Cortex of kidney (tissue), 1 donor: ENCODE measurements at places on chromosomes 1 and 21.

- no peak for DNase-seq
Measured at GRCh38 chr21:16125274-16125673, 395.5 kb downstream of the USP25 start.

- DNase-seq: no peak
Measured at GRCh38 chr1:209855006-209855405, 27.2 kb downstream of the UTP25 start.

DNA sequence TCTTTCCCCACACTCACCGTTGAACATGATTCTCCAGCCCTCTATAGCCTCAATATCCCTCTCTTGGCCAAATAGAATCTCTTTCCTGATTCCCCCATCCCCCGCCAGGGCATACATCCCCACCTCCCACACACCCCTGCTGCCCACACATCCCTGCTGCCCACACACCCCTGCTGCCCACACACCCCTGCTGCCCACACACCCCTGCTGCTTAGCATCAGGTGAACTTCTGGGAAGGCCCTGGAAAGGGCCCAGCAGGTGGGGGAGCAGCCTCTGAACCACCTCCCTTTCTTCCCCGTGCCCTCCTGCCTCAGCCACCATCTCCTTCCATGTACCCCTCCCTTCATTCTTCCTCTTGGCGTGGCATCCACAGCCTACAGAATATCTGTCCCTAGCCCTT is 15.9 kb upstream of the IFNLR1 start:
- DNase-seq: no peak

DNA sequence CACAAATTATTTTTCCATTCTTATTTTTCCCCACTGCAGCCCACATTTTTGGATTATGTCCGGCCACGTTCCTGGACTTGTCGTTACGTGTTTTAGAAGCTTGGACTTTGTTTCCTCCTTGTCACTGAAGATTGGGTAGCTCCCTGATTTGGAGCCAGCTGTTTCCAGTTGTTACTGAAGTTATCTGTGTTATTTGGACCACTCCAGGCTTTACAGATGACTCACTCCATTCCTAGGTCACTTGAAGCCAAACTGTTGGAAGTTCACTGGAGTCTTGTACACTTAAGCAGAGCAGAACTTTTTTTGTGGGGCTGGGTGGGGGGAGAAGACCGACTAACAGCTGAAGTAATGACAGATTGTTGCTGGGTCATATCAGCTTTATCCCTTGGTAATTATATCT is 12.2 kb upstream of the AXDND1 start:
- no peak for DNase-seq

- DNase-seq: no peak
Measured at GRCh38 chr1:96362623-96363022, 359.0 kb upstream of the PTBP2 start.

DNA sequence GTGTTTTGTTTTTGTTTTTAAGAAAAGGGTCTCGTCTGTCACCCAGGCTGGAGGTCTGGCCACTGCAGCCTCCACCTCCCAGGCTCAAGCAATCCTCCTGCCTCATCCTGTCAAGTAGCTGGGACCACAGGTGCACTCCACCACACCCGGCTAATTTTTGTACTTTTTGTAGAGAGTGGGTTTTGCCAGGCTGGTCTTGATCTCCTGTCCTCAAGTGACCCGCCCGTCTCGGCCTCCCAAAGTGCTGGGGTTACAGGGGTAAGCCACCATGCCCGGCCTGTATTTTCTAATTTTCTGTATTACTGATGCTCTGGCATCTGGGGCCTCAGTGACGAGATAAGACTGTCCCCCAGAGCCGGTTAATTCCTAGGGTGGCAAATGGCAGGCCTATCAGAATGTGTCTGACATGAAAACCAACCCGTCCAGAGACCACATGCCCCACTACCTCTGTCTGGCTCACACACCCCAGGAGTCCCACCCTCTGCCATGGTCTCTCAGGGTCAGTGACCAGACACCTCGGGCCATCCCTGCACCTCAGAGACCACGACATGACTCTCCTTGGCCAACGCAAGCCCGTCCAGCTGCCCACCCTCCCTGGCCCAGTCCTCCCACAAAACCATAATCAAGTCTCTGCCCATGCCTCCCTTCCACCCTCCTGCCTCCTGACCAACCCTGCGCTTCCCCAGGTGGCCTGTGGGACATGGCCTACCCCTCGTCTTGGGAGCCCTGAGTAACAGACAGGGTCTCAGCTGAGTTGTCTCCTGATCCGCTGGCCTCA is 12.5 kb downstream of the NPHP4 start:
- no peak for DNase-seq

GRCh38 chr1:209589440-209589839 is 5.9 kb downstream of the CAMK1G start:
- no peak for DNase-seq

DNA sequence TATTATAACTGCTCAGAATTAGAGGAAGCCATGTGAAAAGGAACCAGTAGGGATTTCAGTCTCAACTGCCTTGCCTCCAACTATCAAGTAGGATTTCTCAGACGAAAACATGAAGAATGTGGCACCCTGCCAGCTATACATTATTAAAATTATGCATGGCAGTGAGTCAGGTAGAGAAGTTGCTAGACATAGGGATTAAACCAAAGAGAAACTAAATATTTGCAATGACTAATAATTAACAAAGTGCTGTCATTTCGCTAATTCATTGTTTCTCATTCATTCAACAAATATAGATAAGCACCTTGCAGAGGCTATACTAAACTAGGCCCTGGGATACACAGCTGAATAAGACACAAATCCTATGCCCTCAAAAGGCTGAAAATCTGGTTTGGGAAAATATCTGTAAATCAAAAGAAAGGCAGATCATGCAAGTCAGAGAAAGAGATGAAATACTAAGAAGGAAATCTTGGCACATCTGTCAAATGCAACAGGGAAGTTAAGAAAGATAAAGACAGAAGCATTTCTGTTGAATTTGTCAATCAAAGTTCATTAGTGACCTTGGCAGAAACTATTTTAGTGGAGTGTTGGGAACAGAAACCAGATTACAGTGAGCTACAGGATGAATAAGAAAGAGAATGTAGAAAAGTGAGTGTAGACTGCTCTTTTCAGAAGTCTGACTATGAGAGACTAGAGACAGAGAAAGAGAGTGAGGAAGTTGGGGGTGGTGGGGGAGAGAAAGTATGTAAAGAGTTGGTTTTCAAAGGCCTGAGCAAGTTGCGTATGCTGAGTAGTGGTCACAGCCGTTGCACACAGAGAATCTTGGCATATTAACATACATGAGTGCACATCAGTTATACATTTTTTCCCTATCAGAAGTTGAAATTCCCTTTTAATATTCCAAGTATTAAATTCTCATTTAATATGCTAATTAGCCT is 14.7 kb upstream of the NBPF11 start:
- DNase-seq: no peak

DNA sequence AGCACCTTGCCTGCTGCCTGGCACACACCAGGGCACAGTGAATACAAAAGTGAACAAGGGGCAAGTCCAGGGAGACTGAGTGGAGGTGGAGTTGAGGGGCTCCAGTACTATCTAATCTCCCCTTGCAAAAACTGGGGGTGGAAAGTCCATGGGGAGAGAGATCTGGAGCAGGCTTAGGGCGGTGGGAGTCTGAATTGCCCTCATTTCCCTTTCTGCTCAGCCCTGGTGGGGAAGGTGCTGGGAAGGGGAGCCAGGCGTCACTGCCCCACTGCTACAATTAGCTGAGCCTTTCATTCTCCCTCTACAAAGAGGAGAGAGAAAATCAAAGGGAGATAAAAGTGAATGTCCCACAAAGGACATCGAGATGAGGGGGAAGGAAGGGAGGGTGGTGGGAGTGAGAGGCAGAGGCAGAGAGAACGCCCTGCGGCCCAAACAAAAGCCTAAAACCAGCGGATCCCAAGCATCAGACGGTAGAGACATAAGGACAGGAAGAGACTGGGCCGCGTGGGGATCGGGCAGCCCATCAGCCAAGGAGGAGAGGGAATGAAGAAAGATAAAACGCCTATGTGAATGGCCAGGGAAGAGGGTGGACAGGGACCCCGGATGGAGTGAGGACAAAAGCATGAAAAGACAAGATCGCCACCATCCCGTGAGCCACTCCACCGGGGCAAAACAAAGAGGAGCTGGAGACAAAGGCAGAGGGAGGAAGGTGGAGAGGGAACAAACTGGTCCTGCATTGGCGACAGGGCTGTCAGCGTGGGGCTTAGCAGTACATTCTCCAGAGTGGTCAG is 46.8 kb upstream of the SOX13 start:
- no peak for DNase-seq

DNA sequence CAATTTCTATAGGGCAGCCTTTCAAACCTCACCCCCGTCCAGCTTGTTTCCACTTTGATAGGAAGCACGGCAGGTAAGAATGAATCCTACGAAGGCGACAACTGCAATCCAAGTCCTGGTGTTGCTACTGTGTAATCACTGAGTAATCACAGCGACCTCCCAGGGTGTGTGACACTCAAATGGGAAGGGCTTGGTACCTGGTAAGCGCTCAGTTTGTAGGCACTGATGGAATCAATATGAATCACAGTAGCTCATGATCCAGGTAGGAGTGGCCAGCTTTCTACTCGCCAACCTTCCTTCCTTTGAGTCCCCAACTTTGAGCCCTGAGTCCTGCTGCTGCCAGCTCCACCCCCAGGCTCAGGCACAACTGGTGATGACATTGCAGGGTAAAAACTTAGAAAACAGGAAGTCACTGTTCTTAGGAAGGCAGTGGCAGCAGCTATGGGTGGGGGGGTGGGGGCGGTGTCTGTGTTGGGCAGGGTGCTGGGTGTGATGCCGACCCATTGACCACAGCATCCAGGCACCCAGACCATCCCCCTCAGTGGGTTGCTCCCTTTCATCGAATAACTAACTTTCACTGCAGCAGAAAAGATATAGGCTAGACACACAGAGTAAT is 70.7 kb downstream of the CD247 start:
- DNase-seq: no peak

DNA sequence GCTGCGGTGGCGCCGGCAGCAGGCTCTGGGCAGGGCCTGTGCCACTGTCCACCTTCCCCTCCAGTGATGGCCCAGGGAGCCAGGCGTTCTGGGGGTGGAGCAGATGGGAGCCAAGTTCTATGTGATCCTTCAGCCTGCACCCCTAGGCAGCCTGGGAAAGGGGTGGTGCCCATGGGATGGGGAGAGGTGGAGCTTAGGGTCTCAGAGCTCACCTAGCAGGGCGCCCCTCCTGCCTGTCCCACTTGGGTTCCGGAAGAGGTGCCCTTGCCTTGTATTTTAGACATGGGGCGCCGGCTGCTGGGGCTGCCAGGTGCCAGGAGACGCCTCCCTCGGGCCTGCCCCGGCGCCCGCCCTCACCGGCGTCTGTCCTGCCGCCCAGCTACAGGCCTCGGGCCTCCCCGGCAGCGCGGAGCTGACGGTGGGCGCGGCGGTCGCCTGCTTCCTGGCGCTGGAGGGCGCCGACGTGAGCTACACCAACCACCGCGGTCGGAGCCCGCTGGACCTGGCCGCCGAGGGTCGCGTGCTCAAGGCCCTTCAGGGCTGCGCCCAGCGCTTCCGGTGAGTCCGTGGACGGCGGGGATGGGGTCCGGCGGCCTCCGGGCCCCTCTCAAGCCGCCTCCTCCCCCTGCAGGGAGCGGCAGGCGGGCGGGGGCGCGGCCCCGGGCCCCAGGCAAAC is 3.1 kb upstream of the MMP23B start:
- no peak for DNase-seq

GRCh38 chr1:163412221-163412620 is 90.5 kb downstream of the NUF2 start:
- DNase-seq: no peak

DNA sequence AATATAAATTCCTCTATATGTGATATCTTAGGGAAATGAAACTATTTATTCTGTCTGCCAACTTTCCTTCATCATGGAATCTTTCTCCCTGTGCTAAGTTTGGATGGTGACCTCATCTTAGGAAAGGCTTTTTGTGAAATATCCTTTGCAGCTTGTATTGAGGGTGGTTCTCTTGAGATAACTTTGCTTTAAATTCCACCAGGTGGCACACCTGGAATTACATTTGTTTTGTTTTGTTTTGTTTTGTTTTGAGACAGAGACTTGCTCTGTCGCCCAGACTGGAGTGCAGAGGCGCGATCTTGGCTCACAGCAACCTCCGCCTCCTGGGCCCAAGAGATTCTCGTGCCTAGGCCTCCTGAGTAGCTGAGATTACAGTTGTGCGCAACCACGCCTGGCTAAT is 7.6 kb upstream of the CD1A start:
- DNase-seq: no peak

DNA sequence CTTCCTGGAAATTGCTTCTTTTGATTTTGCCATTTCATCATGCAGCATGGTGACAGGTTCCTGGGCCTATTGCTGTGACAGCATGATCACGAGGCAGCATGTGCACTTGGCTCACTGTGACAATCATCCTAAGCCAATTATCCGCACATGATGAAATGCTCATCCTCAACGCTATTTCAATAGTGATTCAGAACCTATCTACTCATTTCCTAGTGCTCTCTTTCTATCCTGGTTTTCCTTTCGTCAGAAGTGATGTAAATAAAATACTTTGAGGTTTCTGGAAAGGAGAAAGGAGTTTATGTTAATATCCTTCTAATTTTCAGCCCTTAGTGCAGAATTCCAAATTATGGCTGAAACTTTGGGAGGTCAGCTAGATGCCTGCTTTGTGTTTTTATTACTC is 110.6 kb upstream of the ADAMTS5 start:
- DNase-seq: no peak

- DNase-seq: no peak
Measured at GRCh38 chr1:18919197-18919905, 17.0 kb upstream of the ALDH4A1 start.

GRCh38 chr1:156464335-156464734 is 36.2 kb downstream of the MEF2D start:
- no peak for DNase-seq

DNA sequence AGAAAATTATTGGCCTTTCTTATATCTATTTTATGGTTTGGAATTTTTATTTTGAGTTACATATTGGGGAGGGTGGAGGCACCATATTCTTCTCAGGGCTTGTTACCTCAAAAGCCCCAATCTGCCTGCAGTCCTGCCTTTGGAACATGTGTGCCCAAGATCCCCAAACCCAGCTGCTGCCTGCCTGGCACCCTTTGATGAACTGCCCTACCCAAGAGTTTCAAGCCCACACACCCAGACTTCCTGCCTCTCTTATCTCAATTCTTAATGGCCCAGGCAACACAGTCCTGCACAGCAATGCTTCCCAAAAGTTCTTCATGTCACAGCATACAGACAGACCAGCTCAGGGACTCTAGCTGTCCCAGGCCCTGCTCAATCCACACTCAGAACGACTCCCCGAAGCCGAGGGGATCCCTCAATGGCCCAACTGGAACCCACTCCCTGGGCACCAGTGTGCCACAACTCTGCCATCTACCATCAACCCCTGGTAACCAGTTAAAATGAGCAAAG is 19.2 kb downstream of the OLFML2B start:
- DNase-seq: no peak

DNA sequence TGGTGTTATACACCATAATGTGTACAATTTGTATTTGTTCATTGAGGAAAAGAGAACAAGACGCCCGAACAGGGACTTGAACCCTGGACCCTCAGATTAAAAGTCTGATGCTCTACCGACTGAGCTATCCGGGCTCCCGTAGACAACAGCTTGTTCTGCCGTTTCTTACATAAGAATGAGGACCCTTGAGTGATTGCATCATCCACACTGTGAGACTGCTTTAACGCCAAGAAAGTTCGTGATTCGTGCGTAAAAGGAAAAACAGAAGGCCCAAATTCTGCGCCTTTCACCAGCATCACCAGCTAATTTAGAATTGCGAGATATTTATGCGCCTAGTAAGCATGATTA is 9.3 kb upstream of the MDM4 start:
- DNase-seq: no peak

GRCh38 chr1:205041998-205042910 is 758 bp upstream of the CNTN2 start:
- DNase-seq: no peak
